ENCODE measurements at places on chromosomes 1 and 21. TPM values are rescaled to one million over a fixed set of nuclear protein-coding genes. Genes with fewer than 3 reads are reported as not detected.

CFAP74 gene
- total RNA-seq, result not detected

ZC3H11A gene
- 53.1 TPM for total RNA-seq

AMY1B gene
- total RNA-seq, result not detected

LYST gene
- total RNA-seq, result 14.1 TPM

ZBTB21 gene
- 3.2 TPM for total RNA-seq

FOXO6 gene
- not detected for total RNA-seq

CLCA4 gene
- total RNA-seq, result not detected

BATF3 gene
- total RNA-seq, result 0.47 TPM

CD1E gene
- total RNA-seq, result not detected
